ENCODE measurements at places on chromosomes 7 and 10. TPM values are rescaled to one million over a fixed set of nuclear protein-coding genes. Genes with fewer than 3 reads are reported as not detected.

The KIF5B gene
- 104 TPM for total RNA-seq

The FFAR4 gene
- not detected for total RNA-seq

GRCh38 chr7:31933481-31933880 lies 136.7 kb downstream of the PDE1C start:
- DNase-seq, result no peak

DNA sequence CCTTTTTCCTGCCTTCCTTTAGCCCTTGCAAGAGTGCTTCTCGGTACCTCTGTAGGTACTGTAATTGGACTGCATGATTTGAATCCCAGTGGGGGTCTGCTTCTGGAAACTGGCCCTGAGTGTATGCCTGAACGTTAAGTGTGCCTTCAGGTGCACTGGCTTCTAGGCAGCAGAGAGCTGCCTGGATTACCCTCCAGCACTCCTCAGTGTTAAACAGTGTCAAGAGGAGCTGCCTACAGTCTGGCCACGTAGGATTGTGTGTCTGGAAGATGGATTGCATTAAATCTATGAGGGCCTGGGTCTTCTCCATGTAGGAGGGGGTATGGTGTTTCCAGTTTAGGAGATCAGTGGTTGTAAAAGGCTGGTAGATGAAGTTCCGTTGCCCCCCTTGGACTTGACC lies 103.7 kb downstream of the TRIM24 start:
- DNase-seq, result no peak

GRCh38 chr7:147432576-147432975 lies 1158.0 kb upstream of the C7orf33 start:
- DNase-seq, result no peak

- DNase-seq, result no peak
These were observed at the start of gene AKR1B15 for GRCh38 chr7:134548877-134549276. AKR1B15 (plus strand) TSS chr7:134549110; CDS start chr7:134564620, 15,510 bp downstream.

- DNase-seq, result no peak
These were observed 288.2 kb upstream of the ZMIZ1 start for GRCh38 chr10:78780551-78780961.
